HT1080 (cell line): ENCODE measurements at places on chromosomes 12 and 14. TPM values are rescaled to one million over a fixed set of nuclear protein-coding genes. Genes with fewer than 3 reads are reported as not detected.
A peak's percentile ranks its signal among the peaks of the same experiment; 100 is the strongest.

TUNAR gene
- 0.43 TPM in 1 of 2 replicates, not detected in the other for total RNA-seq

HEATR5A gene
- total RNA-seq, result 9.9 and 13.2 TPM in 2 replicates

SMCO2 gene
- 0.35 and 0.37 TPM in 2 replicates for total RNA-seq

PPP4R4 gene
- 2.0 and 8.8 TPM in 2 replicates for total RNA-seq

DNA sequence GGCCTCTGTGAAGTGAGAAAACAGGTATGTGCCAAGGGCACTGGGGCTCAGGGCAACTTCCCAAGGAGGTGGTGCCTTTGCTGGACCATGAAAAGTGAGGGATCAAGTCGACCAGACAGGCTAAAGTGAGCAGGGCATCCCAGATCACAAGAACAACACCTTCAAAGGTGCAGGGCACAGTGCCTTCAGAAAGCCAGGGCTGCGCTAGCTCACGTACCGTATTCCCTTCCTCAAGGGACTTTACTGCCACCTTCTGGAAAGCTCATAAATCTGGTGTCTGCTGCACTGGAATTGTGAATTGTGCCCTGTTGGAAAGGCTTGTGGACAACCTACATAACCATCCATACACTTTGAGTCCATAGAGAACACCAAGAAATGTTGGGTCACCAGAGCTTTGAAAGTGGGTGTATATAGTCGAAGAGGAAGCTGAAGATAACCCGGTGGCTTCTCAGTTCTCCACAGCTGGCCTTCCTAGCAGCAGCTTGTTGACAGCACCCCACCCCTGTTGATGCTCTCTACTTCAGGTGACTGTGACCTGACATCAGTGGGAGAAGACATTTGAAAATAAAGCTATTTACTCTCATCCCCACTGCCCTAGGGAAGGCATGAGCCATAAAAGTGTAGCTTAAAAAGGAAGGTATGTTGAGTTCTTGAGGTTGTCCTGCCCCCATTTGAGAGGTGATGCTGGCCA, 24.5 kb downstream of the FIGNL2 start:
- DNase-seq, result peak; percentile 61

- no peak for DNase-seq
Observed at GRCh38 chr12:59186451-59186850, 266.1 kb upstream of the LRIG3 start.

DNA sequence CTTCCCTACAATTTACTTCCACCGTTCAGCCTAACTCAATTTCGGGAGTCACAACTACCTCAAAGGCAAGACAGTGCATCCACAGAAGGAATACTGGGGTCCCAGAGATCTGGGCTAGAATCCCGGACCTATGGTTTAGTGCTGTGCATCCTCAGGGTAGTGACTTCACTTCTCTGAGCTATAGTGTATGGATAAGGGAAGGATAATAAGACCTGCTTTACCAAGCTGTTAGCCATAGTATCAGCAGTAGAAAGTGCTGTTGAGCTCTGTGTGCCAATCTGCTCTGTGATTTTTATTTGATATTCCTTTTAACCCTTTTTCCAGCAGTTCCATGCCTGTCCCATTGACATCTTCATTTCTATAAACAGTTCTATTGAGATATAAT, 1044.3 kb downstream of the BCL11B start:
- no peak for DNase-seq

GRCh38 chr14:106690333-106690891, 1164.0 kb downstream of the TMEM121 start:
- DNase-seq, result no peak

DNA sequence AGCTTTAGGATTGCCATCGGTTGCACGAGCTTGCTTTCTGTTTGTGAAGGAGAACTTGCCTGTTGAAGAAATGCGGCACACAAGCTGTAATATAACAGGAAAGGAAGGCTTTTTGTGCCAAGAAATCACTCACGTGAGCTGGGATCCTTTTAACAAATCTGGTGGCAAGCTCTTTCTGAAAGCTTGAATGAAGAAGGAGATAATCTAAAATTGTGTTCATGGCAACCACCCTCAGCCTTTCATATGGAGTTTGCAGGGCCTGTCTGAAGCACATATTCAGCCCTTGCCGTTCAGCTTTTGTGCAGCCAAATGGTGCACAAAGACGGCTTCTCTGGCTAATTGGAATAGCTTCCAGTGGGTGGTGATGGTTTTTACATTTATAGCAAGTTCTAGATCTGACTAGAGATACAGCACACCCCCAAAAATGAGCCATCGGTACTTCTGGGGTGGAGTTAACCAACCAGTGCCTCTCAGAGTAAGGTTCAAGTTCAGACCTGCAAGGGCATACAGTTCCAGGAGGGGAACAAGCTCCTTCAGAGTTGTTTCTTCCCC, 107.4 kb downstream of the AEBP2 start:
- no peak for DNase-seq

GRCh38 chr14:20658246-20658645, 16.8 kb upstream of the OR6S1 start:
- no peak for DNase-seq

GRCh38 chr14:35438910-35439713, 34.6 kb upstream of the NFKBIA start:
- DNase-seq, result peak; percentile 6
